ENCODE measurements at places on chromosomes 6 and 20.

DNA sequence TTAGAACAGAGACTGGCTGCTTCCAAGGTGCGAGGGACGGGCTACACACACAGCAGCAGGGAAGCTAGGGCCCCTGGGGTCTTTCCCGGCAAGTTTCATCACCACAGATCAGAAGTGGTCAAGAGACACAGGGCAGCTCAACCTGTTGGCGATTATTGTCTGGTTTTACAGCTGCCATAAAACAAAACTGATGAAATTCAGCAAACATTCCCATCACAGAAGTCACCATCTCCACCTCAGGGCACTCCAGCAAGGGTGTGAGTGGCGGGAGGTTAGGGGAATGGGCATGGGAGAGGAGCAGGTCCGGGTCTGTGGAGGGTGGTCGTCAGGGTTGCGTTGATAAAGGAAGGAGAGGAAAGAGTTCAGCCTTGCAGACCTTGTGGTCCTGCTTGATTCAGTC lies 91.0 kb downstream of the PXDC1 start:
- DNase-seq = no peak

GRCh38 chr6:7172649-7173048 lies 64.9 kb downstream of the RREB1 start:
- no peak for DNase-seq

DNA sequence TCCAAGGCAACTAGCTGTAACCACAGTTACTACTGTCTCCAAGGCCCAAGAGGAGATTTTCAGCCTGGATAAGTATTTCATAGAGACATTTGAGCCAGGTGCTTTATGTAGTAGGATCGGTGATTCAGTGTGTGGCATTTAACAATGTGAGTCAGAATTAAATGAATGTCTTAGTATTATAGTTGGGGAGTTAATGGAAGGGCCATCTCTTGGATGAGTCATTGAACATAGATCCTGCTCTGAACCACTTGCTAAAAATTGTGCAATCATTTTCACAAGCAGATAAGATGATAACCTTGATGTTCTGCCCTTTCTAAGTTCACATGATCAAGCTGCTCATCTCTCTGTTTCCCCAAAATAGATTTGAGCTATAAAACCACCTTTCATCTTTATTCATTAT lies 668.9 kb upstream of the CITED2 start:
- no peak for DNase-seq

- DNase-seq = no peak
Observed at GRCh38 chr20:58492074-58492718, 23.0 kb downstream of the APCDD1L start.

Data from activated CD8-positive, alpha-beta memory T cell treated with anti-CD3 and anti-CD28 coated beads for 4 hours (primary cell).